ENCODE measurements at places on chromosomes 2 and 18.

GRCh38 chr2:114316532-114317300, 125.7 kb upstream of the DPP10 start:
- no peak for DNase-seq

DNA sequence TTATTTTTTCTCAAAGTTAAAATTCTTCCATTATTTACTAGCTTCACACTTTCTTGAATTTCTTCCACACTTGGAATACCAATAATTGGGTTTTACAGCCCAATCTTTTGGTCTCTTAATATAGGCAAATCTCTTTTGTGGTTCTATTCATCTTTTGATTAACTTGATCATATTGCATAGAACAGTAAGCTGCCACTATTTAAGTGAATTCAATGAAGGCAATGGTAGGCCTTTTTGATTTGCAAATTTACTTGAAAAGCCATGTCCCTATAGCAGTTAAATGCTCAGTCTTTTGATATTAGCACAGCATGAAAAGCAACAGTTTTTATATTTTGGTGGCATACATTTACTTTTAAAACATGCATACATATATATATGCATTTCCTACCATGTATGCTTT, 20.2 kb upstream of the DYNC1I2 start:
- DNase-seq: no peak

DNA sequence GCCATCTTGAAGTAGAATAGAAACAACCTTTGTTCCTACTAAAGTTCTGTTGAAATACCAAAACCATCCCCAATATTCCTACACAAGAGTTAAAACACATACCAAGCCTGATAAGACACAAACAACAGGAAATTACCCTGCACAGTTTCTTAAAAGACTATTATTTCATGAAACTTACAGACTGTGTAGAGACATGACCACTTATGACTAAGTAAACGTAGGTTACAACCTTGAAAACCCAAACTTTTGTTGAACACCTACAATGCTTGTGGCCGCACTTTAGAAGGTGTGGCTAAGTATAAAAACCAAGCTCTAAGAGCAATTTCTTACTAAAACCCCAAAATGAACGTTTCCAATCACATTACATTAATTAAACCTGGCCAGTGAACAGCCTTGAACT, 2.0 kb downstream of the SMAD2 start:
- DNase-seq: peak; percentile 57

GRCh38 chr18:74294526-74294925, 2.8 kb upstream of the CYB5A start:
- no peak for DNase-seq

DNA sequence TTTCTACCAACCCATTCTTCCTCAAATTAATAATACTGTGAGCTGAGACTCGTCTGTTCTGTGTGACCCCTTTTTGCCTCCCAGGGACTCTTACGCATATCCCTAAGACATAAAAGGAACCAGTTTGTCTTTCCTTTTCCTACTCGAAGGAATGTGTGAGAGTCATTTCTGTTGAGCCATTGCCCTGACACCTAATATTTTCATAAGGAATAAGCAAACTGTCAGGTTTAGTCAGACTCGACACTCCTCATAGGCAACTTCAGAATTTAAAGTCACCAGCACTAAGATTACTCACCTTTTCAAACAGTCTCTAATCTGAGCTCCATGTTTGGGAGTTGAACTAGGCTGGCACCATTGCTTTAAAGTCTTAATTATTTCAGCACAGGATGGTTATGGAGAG, 305.5 kb downstream of the IKZF2 start:
- DNase-seq: no peak

GRCh38 chr2:223404616-223405015, 197.5 kb downstream of the SCG2 start:
- no peak for DNase-seq
